Right ventricle myocardium inferior (tissue), 1 donor: ENCODE measurements at places on chromosomes 2 and 18. TPM values are rescaled to one million over a fixed set of nuclear protein-coding genes. Genes with fewer than 3 reads are reported as not detected.

ALPG gene
- not detected for total RNA-seq

DNA sequence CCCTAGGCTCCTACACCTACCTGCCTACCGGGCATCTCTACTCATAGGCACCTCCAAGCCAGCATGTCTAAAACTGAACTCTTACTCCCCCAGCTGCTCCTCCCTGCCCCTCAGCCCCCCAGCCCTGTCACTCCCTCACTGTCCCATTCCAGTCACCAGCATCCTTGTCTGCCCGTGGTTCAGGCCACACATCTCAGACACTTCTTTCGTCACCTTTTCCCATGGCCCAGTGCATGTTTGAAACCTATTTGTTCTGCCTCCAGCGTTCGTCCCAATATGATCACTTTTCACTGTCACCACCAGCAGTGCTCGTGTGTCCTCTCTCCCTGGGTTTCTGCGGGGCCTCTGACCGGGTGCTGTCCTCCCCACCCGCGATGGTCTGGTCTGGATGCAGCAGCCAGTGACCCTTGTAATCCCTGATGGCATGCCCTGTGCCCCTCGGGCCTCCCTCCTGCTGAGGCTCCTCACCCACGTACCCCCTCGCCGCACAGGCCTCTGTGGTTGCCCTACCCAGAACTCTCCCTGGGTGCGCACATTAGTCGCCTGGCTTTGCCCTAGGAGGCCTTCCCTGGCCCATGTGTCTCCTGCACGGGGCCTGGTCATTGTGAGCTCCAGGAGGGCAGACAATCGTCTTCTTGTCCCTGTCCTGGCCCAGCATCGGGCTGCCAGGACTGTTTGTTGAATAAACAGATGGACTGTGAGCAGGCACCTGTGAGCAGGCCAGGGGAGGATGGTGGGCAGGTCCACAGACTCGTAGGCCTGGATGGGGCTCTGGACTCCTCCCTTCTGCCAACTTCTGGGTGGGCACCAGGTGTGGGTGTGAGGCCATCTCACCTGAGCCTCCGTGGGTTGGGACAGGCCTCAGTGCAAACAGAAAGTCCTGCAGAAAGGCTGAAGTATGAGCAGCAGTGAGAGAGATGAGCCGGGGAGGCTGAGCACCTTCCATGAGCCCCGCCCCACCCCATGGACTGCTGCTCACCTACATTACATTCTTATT lies 15.5 kb downstream of the LDLRAD4 start:
- no peak for DNase-seq

GRCh38 chr2:172739661-172740266 lies 4.1 kb downstream of the RAPGEF4 start:
- no peak for DNase-seq

GRCh38 chr2:10473121-10473756 lies 25.1 kb upstream of the ODC1 start:
- no peak for DNase-seq

GRCh38 chr2:48265169-48266030 lies 264.6 kb upstream of the STON1 start:
- DNase-seq: no peak

DNA sequence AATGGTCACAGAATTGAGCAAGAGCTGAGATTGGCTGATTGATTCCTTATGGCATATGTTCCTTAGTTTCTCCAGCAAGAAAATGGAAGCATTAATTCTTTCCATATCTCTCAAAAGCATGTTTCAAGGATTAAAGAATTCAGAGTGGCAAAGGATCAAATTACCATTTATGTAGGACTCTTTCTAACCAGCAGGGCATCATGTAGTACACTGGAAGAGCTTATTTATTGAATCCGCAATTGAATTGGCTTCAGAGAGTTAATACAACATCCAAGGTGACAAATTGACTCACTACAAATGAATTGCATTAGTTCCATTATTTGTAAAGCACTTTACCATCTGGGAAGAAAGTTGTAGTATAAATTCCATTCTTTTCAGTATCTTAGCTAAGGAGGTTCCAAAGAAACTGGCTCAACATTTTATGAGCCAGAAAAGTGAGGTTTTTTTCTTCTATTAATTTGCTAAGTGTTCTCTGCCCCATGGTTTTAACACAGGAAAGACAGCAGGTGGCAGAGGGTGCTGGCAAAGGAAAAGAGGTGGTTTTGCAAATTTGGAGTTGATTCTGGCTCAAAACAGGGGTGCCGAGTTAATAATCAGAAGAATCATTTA lies 409.9 kb downstream of the MTX2 start:
- no peak for DNase-seq

- no peak for DNase-seq
Observed at GRCh38 chr2:230312638-230313037, 14.4 kb upstream of the SP140L start.

- no peak for DNase-seq
Observed at GRCh38 chr2:190853531-190854383, 26.9 kb upstream of the GLS start.

- no peak for DNase-seq
Observed at GRCh38 chr2:97857553-97857952, 138.2 kb downstream of the TMEM131 start.

DNA sequence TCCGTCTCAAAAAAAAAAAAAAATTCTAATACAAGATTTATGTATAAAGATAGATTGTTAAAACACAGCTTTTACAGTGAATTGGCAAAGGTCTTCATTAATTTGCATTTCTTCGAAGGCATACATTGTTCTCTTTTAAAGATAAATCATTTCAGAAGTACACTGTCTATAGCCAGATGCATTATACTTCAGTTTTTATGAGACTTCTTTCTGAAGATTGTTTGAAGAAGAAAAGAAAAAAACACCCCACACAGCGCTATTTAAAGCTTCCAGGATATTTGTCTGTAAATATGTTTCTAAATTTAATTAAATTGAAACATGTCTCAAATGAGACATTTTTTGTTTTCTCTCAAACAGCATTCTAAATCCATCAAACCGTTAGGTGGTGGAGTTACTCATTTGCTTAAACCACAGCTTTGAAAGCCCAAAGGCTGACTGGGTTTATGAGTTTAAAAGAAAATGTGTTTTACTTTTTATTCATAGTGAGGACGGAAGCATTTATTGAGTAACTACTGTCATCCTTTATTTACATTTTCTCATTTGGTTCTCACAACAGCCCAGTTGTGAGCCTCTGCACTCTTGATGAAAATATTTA lies 42.4 kb upstream of the C1GALT1C1L start:
- DNase-seq: no peak

GRCh38 chr2:98771264-98771663 lies 40.3 kb upstream of the MGAT4A start:
- no peak for DNase-seq

- DNase-seq: no peak
Observed at GRCh38 chr2:190666895-190667294, 18.0 kb downstream of the NAB1 start.

APCDD1 gene
- 34.5 TPM for total RNA-seq

GRCh38 chr18:54415086-54415485 lies 57.4 kb downstream of the C18orf54 start:
- DNase-seq: no peak

DNA sequence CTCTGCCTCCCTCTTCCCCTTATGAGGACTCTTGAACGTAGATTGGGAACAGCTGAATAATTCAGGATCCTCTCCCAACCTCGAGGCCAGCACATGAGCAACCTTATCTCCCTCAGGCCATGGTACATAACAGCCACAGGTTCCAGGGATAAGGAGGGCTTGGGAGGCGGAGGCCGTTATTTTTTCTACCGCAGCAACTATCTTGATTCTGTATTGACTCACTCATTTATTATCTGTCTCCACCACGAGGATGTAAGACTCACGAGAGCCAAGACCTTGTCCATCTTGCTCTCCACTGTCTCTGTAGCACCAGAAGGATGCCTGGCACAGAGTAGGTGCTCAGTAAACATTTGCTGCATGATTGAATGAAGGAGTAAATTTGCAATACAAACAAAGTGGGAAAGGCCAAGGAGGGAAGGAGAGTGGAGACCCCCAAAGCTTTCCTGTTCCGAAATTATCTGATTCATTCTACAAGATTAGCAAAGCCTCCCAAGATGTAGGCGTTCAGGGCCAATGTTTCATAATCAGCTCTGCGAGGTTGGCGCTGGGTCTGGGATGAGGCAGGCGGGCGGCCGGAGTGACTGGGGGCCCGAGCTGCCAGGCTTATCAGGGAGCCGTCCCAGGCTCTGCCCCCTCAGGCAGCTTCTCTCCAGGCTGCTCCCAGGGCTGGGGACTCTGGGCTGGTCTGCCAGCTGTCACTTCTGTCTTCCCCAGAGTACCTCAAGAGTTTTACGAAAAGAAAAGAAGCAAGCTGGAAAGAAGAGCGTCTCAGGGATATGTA lies 31.6 kb downstream of the INPP5D start:
- no peak for DNase-seq

ZFP36L2 gene
- 51.1 TPM for total RNA-seq

GRCh38 chr2:134469516-134470115 lies 215.7 kb downstream of the MGAT5 start:
- DNase-seq: no peak

STK11IP gene
- total RNA-seq: 13.9 TPM

DNA sequence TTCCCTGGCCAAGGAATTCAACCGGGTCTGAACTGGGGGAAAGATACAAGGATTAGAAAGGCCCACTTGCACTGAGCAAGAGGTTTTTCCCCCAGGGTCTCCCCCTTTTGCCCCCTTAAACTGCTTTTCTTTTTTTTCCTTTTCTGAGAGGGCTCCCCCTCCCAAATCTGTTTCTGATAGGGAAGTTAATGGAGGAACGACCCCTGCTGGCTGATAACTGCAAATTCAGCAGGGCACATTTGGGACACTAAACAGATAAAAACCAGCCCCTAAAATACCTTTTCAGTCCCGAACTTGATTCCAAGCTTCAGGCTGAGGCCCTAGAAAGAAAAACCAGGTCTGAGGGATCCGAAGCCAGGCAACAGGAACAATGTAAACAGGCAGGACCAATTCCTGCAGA lies 1012.4 kb upstream of the CRIM1 start:
- DNase-seq: no peak

COLEC11 gene
- total RNA-seq: 1.9 TPM

ASPRV1 gene
- total RNA-seq: 0.81 TPM

DNA sequence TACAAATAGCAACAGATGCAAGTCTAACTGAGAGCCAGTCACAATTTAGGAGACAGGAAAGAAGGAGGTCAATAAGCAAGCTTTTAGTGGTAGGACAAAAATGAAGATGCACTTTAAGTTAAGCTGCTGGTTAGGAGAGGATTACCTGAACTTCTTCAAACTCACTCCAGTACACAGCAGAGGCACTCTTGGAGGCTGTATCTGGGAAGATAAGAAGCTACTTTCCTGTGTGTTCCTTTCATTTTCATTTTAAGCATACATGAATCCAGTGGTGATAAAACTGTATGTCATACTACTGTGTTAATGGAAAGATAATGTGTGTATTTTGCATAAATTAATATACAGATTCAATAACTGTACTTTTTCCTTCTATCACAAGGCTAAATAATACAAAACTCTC lies 49.6 kb downstream of the HYCC2 start:
- DNase-seq: no peak

DNA sequence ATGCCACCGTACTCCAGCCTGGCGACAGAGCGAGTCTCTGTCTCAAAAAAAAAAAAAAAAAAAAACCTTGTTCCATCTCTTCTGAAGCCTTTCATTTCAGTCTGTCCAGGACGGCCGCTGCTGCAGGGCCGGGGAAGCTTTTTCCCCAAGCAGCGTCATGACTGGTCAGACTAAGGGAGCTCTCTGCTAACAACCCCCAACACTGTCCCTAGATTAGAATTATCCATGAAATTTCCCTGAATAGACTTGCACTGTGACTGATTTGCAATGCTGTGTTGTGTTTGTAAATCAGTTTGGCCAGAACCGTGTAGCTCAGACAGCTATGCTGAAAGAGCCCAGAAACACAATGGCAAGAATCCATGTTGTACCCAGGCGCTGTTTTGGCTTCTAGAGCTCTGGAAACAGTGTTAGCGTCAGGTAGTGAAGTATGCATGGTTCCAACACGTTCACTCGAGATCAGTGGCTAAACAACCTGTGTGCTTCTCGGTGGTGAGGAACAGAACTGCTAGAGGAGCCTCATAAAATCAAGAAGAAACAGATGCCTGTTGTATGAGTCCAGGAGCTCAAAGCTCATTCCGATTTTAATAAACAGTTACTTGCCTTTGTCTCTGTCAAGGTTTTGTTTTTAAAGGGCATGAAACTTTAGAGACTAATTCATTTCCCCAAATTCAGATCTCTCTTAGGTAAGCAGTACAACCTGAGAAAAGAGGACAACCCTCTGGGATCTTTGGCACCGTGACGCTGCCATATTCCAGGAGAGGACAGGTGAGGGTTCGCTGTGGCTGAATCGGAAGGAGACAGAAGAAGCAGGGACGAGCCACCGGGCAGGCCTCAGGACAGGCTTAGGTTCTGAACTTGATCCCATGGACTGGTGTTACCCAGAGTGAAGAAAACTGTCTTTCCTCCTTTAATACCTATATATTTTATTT lies 43.5 kb downstream of the GORASP2 start:
- no peak for DNase-seq

GRCh38 chr2:201784563-201784962 lies 3.8 kb upstream of the ALS2 start:
- DNase-seq: no peak

- no peak for DNase-seq
Observed at GRCh38 chr2:74037379-74037860, 52.7 kb downstream of the TET3 start.

GRCh38 chr2:195542067-195542466 lies 115.0 kb upstream of the SLC39A10 start:
- DNase-seq: no peak

UGT1A4 gene
- total RNA-seq: not detected

DSG4 gene
- total RNA-seq: not detected

GRCh38 chr2:40103163-40103562 lies 324.1 kb upstream of the THUMPD2 start:
- DNase-seq: no peak

DNA sequence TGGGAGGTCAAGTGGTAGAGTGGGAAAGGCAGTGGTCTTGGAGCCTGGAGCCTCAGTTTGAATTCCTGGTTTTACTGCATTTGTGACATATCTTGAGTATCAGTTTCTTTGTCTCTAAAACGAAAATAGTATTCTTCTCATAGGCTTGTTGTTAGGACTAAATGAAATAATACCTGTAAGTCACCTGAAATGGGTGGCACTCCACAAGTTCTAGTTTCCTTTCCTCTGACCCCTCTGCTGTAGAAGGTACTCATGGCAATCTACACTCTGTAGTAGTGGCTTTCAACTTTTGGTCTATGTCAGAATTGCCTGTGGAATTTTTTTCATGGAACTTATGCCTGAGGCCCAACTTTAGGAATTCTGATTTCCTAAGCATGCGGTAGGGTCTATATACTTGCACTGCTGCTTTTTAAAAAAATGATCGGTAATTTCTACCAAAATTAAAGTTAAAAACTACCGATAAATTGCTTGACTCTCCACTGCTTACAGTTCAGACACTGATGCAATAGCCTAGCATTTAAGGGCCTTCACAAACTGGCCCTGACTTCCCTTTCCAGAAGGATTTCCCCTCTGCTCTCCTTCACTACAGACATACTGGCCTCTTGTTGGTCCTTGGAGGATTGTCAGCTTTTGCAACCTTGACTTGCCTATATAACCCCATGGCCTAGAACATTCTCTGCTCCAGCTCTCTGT lies 47.2 kb downstream of the PLEK start:
- no peak for DNase-seq

- no peak for DNase-seq
Observed at GRCh38 chr2:236164201-236164924, 3.8 kb downstream of the GBX2 start.
